Stimulated activated CD4-positive, alpha-beta T cell treated with anti-CD3 and anti-CD28 coated beads, TNF-alpha, amount 100 ng/mL, for 24 hours (primary cell): ENCODE measurements at places on chromosomes 16 and 17.

- no peak for DNase-seq
Observed at GRCh38 chr16:69863401-69864281, 87.5 kb upstream of the CLEC18A start.

DNA sequence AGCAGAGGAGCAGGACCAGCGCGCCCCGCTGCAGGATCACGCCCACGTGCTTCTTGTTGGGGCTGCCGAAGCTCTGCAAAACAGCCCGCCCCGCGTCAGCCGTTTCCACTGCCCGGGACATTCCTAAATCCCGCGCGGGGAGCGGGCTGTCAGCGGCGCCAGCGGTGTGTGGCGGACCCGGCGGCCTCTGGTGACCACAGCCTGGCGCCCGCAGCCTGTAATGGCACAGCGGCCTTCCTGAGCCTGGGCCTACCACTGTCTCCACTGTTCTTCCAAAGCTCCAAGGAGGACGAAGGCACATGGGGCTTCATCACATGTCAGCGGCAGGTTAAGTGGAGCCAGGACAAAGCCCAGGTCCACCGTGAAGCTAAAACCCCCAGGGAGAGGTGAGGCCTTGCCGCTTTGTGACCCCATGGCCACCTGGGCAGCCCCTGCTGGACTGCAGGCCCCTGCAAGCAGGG lies 2.5 kb downstream of the SLC47A2 start:
- DNase-seq, result no peak

GRCh38 chr16:50457423-50457822 lies 88.6 kb upstream of the BRD7 start:
- DNase-seq, result no peak

DNA sequence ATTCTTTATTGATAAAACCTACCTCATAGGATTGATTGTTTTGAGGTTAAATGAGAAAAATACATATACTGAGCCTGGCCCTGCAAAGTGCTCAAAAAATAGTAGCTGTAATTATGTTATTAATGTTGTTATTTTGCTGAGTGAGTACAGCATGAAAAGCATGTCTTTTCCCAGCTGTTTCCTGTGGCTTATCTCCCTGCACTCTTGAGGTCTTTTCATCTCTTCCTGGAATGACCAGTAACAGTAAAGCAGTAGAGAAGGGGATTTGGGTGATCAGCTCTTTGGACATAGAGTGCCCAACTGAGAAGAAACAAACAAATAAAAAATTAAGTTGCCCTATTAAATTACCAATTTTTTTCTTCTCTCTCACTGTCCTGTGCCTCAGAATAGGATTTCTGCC lies 53.7 kb downstream of the NFAT5 start:
- DNase-seq, result no peak

DNA sequence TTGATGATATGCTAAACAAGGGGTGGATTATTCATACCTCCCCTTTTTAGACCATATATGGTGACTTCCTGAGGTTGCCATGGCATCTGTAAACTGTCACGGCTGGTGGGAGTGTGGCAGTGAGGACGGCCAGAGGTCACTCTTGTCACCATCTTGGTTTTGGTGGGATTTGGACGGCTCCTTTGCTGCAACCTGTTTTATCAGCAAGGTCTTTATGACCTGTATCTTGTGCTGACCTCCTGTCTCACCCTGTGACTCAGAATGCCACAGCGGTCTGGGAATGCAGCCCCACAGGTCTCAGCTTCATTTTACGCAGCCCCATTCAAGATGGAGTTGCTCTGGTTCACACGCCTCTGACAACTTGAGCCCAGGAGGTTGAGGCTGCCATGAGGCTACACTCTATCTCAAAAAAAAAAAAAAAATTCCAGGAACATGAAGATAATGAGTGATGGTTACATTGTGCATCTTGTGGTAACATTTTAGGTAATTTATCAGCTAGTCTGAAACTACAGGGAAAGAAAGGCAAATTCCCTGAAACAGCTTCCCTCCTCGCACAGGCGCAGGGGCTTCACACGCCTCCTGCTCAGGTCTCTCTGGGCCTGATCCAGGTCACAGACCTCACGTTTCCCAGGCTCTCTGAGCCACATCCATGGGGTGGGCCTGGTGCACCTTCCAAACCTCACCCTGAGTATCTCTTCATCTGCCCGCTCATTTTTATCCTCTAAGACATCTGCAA lies 15.3 kb upstream of the UBE2I start:
- no peak for DNase-seq

- DNase-seq, result no peak
Observed at GRCh38 chr16:67301080-67301782, 21.9 kb downstream of the PLEKHG4 start.

DNA sequence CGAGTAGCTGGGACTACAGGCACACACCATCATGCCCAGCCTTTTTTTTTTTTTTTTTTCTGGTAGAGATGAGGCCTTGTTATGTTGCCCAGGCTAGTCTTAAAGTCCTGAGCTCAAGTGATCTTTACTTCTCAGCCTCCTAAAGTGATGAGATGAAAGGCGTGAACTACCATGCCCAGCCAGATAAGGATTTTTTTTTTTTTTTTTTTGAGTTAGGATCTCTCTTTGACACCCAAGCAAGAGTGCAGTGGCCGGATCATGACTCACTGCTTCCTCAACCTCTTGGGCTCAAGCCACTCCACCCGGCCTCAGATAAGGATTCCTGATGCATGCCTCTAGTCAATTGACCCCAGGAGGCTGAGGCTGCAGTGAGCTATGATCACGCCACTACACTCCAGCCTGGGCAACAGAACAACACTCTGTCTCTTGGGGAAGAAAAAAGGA lies 11.2 kb upstream of the PLEKHG4 start:
- no peak for DNase-seq

- no peak for DNase-seq
Observed at GRCh38 chr17:81902023-81902652, at the start of gene NPB. TSS of gene NPB (plus strand) at chr17:81902238. CDS start at chr17:81902278, 40 bp downstream.

DNA sequence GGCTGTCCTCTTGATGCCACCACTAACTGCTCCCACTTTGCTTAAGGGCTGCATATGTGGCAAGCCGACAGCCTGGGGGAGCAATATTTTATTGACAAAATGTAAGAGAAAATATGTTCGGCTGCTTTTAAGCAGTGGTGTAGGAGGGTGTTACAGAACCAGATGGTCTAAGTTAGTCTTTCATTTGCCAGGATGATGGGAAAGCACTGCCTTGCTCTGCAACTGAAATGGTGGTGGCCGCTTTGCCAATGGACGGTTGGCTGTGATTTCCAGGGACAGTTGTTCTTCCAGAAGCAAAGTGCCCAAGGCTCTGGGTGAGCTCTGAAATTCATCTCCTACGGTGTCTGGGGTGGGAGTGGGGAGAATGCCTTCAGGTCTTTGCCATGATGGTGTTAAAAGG lies 469.3 kb downstream of the TOX3 start:
- no peak for DNase-seq
